Stimulated activated CD4-positive, alpha-beta T cell treated with anti-CD3 and anti-CD28 coated beads, Interleukin-15, amount 100 ng/mL, for 1 hour (primary cell): ENCODE measurements at places on chromosomes 13 and 19.

DNA sequence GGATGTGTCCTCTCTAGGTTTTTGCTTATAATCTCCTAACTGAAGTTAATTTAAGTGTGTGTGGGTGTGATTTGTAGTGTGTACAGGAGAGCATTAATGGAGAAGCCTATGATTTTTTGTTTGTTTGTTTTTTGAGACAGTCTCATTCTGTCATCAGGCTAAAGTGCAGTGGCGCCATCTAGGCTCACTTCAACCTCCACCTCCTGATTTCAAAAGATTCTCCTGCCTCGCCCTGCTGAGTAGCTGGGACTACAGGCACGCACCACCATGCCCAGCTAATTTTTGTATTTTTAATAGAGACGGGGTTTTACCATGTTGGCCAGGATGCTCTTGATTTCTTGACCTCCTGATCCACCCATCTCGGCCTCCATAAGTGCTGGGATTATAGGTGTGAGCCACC is 20.6 kb downstream of the ZNF701 start:
- no peak for DNase-seq

- DNase-seq: no peak
These were observed 63.9 kb downstream of the DACH1 start for GRCh38 chr13:71803066-71803465.

- peak; percentile 31 for DNase-seq
These were observed 379 bp upstream of the ZNF470 start for GRCh38 chr19:56566904-56567273.

DNA sequence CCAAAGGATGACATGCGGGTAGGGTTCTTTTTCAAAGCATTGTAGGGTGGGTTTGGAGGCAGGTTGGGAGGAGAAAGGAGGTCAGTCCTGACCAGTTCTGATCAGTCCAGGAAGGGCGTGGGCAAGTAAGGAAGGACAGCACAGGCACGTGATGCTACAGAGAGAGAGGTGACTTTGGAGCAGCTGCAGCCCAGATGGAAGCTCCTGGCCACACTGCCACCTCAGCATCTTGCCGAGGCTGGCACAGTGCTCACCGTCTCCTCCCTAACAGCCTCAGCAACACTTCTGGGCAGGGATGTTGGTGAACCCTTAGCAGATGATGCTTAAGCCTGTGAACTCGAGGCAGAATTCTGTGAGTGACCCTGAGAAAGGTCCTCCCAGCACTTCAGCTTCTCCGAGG is 155.1 kb downstream of the DCLK1 start:
- no peak for DNase-seq

DNA sequence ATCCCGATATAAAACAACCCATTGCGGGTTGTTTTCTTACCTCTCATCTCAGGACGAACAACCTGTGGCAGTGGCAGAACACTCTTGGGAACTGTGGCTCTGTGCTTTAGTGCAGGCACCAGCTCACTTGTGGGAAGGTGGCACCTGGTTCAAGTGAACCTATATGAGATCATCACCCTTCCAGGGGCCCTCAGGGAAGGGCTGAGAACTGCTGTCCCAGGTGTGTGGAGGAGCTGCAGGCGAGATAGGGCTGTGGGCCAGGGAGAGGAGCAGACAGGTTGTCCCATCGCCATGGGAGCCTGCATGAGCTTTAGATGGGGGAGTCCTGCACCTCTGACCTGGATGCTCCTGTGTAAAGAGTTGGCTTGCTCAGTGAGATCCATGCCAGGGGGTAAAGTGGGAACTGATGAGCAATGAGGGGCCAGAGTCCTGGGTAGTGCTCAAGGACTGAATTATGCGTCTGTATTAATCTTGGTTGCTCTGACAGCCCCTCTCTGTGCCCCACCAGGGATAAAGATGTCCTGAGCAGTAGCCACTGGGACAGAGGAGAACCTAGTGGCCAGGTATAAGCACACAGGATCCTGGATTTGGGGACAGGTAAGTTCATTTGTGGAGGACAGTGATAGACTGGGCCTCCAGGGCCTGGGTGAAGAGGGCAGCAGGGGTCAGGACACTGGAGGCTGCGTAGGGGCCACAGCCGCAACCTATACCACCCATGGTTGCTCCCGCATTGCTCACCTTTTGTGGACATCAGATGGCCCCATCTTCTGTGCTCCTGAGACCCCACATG is 8.7 kb downstream of the CEACAM4 start:
- no peak for DNase-seq

- DNase-seq: no peak
These were observed 26.2 kb downstream of the POMP start for GRCh38 chr13:28685114-28685513.

DNA sequence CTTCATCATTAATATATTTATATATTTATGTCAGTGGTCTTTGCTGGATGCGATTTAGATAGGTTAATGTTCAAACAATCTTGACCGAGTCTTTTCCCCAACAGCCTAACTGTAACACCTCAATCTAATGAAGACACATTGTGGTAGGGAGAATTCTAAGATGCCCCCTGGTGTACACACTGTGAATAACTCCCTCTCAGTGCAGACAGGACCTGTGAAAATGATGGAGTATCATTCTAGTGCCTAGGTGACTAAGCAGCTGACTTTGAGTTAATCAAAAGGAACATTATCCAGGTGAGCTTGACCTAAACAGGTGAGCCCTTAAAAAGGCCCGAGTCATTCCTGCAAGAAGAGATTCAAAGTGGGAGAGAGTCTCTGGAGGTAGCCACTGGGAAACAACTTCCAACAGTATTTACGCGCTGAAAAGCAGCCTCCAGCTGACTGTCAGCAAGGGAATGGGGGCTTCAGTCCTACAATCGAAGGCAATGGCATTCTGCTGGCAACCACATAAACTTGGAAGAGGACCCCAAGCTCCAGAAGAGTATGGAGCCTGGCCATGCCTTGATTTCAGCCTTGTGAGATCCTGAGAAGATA is 28.0 kb upstream of the KBTBD7 start:
- DNase-seq: no peak

DNA sequence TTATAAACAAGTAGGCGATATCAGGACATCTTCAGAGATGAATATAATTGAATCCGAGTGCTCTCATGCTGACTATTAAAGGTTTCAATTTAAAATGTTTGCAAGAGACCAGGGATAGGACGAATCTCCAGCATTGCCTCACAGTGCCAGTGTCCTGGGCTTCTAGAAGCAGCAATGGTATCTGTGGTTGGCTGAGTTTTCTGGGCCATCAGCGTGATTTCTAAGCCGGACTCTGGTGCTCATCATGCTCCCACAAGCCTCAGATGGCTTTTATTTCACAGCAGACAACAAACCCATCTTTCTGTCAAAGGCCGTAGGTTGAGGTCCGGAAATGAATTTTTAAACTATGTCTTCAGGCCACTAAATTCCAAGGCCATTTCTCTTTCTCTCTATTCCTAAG is 187.7 kb downstream of the FOXO1 start:
- no peak for DNase-seq

DNA sequence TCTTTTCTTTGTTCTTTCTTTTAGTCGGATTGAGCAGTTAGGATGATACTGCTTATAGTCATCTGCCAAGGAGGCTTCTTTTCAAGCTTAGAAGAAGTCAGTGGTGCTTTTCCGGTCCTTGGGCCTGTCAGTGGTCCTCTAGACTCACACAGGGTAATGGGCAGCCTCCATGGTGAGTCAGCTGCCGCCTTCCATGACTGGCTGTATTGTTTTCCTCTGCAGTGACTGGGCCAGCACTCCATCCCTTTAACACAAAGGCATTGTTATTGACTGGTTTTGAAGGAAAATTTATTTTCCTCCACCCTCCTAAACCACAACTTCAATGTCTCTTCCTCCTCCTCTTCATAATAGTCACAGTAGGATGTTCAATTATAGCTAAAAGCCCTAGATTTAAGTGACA is 47.1 kb upstream of the CNMD start:
- DNase-seq: no peak

DNA sequence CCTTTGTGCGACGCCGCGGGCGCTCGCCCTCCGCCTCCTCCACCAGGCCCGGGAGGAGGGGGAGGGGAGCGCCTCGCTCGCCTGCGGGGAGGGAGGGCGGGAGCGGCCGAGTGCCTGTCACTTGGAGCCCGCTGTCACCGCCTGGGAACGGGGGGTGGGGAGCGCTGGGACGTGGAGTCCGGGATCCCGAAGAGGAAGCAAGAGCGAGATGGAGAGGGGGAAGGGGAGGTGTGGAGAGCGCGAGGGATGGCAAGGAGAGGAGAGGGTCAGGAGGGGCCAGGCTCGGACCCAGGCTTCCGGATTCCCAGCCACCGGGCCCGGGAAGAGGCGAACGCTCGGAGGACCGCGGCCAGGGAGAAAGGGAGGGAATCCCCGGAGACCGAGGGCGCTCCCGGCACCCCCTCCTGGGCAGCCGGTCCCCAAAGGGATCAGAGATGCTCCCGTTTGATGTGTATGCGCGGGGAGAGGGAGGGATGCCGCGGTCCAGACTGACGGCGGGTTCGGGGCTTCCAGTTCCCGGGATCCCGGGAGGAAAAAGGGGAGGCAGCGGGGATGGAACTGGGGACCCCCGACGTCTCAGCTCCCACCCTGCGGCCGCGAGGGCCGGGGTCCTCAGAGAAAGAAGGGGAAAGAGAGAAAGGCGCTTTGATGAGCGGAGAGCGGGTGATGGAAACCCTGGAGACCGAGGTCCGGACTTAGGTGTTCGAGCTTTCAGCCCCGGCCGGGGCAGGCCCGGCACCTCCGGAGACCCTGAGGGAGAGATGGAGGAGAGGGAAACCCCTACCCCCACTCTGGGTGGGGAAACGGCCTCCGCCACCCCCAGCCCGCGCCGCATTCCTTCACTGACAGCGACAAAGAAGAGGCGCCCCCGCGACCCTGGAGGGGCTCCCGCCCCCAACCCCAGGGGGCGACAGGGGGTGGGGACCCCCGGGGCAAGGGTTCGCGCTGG is 4.7 kb upstream of the DPF1 start:
- no peak for DNase-seq

DNA sequence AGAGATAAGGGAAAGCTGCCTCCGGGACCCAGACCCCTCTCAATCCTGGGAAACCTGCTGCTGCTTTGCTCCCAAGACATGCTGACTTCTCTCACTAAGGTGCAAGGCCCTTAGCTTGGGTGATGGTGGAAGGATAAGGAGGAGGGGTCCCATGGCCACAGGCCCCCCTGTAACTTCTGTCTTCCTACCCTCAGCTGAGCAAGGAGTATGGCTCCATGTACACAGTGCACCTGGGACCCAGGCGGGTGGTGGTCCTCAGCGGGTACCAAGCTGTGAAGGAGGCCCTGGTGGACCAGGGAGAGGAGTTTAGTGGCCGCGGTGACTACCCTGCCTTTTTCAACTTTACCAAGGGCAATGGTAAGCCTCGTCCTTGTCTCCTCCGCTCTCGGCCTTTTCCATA is 2.0 kb downstream of the CYP2F1 start:
- no peak for DNase-seq

DNA sequence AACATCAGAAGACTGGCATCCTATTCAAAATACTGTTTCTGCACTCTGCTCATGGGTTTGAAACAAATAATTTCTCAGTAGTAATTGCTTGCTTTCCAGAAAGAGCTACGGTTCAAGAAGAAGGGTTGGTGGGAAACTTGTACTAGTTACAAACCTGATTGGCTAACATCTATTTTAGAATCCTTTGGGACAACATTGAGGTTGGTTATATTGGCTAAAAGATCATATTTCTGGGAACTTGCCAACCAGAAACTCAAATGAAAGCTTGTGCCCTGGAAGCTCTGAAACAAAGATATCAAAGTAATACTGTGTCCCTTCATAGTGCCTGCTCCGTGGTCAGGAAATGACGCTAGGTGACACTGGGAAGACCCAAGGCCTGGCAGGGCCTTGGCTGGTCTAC is 141.7 kb downstream of the LACC1 start:
- no peak for DNase-seq

DNA sequence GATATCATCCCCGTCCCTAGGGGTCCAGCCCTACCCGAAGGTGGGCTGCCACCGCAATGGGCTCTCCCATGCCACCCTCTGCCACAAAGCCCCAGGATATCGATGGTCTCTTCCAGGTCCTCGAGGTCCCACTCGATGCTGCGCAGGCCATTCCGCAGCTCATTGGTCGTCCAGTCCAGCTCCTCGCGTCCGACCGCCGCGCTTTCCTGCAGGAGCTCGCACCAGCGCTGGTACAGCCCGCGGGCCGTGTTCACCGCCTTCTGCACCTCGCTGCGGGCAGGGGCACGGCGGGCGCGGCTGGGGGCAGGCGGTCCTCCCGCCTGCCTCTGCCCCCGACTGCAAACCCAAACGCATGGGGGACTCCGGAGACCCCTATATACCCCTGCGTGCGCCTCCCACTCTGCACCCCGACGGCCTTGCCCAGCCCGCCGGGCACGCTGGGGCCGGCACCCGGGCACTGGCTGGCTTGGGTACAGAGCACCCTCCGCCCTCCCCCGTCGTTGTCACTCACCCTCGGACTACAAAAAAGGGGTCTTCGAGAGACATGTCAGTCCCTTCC is 468 bp downstream of the STX10 start:
- no peak for DNase-seq

- no peak for DNase-seq
These were observed 6.3 kb upstream of the POU4F1 start for GRCh38 chr13:78609464-78610205.

DNA sequence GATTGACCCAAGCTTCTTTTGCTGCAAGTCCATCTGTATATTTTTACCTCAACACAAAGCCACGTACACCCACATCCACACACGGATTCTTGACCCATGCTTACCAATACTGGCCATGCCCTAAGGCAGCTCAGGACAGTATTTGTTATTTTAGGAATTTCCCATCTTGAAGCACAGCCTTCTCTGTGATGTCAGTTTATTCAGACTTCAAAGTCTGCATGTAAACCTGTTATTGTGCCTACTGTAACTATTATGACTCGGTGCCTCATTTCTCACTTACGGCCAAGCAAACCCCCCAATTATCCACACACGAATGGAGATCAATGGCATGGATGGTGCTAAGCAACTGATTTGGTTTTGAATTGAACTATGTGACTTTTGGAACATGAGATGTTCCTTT is 17.5 kb downstream of the CLDN10 start:
- no peak for DNase-seq

DNA sequence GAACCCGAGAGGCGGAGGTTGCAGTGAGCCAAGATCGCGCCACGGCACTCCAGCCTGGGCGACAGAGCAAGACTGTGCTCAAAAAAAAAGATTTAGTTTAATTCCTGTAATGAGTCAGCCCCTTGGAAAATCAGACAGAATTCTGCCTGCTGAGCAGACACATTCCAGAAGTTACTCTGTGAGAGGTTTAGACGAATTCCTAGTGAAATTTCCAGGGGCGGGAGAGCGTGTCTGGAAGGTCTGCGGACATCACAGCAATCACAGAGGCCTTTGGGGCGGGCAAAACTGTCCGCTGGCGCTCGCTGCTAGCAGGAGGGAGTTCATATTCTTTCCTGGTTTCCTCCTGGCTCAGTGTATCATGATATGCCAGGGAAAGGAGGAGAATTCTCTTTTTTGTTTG is 17.5 kb downstream of the MISP start:
- no peak for DNase-seq

DNA sequence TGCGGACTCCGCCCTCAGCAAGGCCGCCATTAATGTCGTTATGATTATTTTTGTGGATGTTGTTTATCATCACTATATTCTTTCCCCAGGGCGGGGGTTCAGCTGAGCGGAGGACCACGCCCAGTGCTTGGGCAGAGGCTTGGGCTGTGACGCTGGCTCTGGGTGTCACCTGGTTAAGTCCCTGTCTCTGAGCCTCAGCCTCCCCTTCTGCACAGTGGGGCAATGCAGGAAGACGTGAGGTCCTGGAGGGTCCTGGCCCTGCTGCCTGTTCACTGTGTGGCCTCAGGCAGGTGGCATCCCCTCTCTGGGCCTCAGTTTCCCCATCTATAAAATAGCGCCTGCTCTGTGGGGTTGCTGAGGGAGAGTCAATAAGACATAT is 32.5 kb downstream of the NFIC start:
- no peak for DNase-seq
